ENCODE measurements at places on chromosomes 2 and 18. TPM values are rescaled to one million over a fixed set of nuclear protein-coding genes. Genes with fewer than 3 reads are reported as not detected.

The SCTR gene
- 0.82 TPM for total RNA-seq

DNA sequence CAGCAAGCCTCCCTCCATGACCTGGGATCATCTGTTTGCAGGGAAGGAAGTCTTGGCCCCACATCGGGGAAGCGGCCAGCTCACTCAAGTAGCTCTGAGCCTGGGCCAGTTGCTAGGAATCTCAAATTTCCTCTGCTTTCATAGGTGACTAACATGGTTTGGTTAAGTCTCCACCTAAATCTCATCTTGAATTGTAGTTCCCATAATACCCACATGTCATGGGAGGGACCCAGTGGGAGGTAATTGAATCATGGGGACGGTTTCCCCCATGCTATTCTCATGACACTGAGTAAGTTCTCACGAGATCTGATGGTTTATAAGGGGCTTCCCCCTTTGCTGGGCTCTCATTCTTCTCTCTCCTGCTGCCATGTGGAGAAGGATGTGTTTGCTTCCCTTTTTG is 75.2 kb downstream of the LBH start:
- no peak for DNase-seq

The IL36RN gene
- total RNA-seq, result not detected

DNA sequence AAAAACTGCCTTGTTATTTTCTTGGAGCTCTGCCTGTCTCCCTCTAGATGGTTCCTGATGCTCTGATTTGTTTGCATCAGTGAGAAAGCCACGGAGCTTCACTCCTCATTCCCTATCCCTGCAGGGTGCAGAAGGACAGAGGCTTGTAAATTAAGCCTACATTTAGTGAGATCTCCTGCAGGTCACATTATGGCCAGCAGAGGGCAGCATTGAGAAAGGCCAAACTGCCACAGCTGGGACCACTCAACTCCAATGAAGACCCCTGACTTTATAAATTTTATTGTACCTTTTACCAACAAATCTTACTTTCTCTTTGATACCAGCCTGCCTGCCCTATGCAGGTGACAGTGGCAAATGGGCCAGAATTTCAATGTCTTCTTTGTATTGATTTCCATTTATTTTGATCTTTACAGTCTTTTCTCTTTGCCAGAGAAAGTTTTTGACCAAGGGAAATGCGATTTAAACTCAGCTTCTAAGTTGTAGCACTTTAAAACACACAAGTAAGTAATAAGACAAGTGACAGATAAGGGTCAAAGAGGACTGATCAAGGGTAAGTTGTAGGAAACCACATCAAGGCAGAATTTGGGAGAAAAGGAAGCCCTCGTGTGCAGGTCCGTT is 1029.1 kb upstream of the KLHL29 start:
- DNase-seq, result peak; percentile 14

DNA sequence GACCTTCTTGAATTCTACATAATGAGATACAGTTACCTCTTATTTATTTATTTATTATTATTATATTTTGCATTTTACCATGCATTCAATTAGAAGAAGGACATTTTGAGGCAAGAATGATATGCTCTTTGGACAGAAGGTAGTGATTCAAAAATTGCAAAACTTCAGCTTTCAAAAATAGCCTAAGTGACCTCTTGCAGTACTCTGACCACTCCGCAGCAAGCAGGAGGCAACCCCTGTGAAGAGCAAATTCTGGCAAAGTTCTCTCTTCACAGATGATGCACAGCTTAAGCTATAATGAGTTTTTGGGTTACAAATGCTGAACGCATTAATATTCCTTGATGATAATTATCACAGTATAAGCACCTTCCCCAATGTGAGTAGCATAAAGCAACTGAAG is 170.0 kb downstream of the ZNF521 start:
- no peak for DNase-seq

DNA sequence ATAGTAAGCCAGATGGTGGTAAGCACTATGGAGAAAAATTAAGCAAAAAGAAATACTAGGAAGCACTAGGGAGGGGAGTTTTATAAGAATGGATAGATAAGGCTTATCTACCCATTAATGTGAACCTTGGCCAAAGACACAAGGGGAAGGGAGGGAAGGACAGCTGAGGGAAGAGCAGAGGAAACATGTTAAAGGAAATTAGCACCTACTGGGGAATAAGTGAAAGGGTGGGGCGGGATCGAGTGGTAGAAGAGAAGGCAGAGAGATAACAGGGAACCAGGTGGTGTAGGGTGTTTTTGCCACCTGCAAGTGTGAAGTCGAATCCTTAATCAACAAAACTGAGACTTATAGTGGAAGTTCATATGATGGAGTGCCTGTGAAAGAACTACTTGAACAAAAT is 1.7 kb downstream of the UNC80 start:
- no peak for DNase-seq

DNA sequence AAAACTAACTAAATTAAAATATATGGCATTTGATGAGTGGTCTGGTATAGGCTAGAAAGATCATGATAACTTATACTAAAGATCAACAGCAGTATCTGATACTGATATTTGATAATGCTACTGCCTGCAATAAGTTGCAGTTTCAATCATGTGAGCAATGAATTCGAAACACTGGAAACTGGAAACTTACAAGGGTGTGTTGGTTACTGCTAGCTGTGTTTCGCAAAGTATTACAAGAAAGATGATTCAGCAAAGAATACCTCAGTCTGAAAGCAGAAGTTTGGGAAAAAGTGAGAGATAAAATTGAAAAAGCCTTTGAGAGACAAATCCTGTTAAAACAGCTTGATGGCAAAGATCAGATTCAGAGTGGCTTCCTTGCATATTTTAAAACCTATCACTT is 294.5 kb downstream of the CCDC178 start:
- no peak for DNase-seq

DNA sequence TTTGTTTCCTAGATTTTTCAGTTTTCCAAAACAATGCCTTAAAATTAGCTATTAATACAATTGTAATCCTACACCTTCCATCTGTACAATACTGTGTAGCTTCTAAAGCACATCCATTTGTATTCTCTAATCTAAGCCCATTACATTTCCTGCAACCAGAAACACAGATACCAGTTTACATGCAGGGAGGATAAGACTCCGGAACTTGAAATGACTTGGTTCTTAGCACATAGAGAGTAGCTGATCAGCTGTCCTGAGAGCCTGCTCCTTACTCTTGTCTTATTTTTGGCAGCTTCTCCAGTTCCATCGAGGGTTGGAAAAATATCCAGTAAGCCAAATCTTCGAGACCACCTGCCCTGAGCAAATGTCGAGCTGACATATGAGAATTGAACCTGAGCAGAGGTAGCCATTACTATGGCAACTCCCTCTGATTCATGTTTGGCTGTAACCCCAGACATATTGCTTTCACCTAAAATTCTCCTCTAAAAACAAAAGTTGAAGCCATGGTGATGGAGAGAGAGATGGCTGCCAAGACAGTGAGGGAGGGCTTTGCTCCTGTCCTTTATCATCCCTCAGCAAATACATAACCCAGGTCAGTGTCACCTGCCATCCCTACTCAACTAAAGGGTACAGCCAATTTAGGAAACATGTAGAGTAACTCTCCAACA is 542.8 kb downstream of the IRS1 start:
- no peak for DNase-seq

- no peak for DNase-seq
Measured at GRCh38 chr18:24052053-24052452, 37.5 kb downstream of the TTC39C start.

DNA sequence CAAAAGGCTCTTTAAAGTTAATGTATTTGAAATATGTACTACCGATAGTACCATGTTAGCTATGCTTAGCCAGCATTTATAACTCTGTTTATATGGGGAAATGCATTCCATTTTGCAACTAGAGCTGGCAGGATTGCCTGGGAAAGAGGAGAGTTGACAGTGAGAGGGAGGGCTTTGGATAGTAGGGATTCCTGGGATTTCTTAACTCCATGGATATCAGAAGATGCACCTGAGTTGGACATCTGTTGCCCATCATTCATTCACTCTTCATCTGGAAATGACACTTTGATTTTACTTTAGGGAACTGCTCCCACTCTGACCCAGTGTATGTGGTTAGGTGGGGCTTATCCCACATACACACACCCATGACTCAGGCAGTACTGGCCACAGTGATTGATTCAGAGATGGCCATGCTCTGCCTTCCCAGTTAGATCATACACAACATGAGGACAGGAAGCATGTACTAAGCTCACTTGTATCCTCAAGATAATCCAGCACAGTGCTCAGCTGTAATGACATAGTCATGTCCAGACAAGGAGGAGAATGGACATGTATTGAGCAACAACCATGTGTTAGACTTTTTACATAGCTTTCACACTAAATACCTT is 248.8 kb downstream of the MREG start:
- no peak for DNase-seq

The SCN9A gene
- 68.5 TPM for total RNA-seq

GRCh38 chr18:12317664-12318333 is 9.8 kb downstream of the TUBB6 start:
- DNase-seq, result no peak

- DNase-seq, result no peak
Measured at GRCh38 chr18:29730073-29730472, 1312.5 kb downstream of the DSC3 start.

- no peak for DNase-seq
Measured at GRCh38 chr2:222049946-222050345, 248.9 kb downstream of the PAX3 start.

DNA sequence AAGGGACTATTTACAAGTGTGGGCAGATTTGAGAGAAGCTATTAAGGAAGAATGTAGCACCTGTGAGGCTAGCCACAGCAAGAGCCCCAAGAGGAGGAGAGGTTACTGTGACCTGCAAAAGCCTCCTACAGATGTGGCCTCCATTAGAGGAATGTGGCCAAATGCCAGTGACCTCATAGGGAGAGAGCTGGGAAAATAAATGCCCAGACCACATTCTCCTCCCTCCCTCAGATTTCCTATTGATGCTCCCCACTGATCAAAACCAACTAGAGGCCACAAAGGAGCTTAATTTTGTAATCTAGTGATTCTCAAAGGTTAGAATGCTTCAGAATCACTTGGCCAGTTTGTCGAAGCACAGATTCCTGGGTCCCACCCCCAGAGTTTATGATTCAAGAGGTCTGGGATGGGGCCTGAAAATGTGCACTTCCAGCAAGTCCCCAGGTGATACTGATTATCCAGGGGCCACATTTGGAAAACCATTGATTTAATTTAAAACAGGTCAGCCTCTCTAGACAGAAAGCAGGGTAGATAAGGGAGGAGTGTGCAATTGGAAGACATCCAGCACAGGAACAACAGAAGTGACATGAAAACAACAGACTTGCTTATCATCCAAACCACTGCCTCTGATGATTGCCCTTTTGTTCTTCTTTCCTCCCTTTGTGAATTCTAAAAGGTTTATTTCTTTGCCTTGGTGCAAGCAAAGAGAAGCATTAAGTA is 61.2 kb upstream of the RBBP8 start:
- DNase-seq, result no peak

GRCh38 chr2:86790676-86791572 is at the start of gene CD8A:
CD8A (minus strand) TSS chr2:86790913; CDS start chr2:86790825, 88 bp downstream.
- DNase-seq, result no peak

DNA sequence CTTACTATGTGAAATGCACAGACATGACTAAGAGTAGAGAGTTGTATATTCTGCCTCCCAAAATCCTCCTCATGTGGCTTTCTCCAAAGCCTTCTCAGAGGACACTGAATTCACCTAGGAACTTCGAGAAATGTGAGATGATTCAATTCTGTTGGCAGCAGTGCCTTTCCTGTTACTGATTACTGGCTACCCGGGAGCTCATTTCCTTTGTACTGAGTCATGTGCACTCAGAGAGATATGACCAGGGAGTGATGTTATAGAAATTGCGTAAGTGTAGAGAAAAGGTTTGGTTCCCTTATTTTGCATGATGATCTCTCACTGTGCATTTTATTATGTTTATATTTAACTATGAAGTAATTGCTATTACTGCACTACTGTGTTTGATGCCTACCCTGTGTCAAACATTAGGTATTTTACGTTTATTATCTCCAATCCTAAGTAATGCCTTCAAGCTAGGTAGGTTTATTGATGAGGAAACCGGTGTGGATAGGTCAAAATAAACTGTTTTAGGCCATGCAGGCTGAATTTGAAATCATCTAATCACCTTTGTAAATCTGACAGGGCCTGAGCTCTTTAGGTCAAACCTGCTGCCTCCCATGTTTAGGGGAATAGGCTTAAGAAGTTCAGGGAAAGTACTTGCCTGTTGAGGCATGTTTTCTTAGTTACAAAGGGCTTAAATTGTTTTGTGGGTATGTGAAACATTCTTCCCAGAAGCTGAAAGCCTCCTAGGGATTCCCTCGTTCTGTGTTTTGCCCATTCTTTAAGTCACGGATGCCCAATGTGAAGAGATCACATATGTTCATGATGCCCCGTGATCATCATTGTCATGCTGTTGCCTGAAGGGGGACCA is 86.8 kb downstream of the FMNL2 start:
- DNase-seq, result no peak

The C18orf54 gene
- 8.2 TPM for total RNA-seq

- no peak for DNase-seq
Measured at GRCh38 chr2:132374961-132375360, 41.6 kb upstream of the GPR39 start.

- DNase-seq, result no peak
Measured at GRCh38 chr2:179234658-179235240, 29.9 kb downstream of the SESTD1 start.

The DCDC2C gene
- total RNA-seq, result 1.2 TPM

- no peak for DNase-seq
Measured at GRCh38 chr2:41791523-41791922, 256.3 kb upstream of the PKDCC start.

The HOXD13 gene
- total RNA-seq, result not detected

GRCh38 chr2:177763531-177764265 is 308.9 kb downstream of the PDE11A start:
- DNase-seq, result peak; percentile 31

GRCh38 chr2:210000464-210001324 is 1.7 kb upstream of the RPE start:
- DNase-seq, result no peak

The DIS3L2 gene
- total RNA-seq, result 33.0 TPM

GRCh38 chr18:23032030-23032582 is 99.0 kb downstream of the RBBP8 start:
- no peak for DNase-seq

The CRYBA2 gene
- total RNA-seq, result not detected

GRCh38 chr2:20391951-20392699 is 41.5 kb upstream of the PUM2 start:
- DNase-seq, result no peak

GRCh38 chr18:3147935-3148554 is 71.7 kb downstream of the MYOM1 start:
- DNase-seq, result no peak

The EML6 gene
- total RNA-seq, result 5.3 TPM

Data from frontal cortex (tissue), 4 donors.